ENCODE measurements at places on chromosomes 5 and 9. TPM values are rescaled to one million over a fixed set of nuclear protein-coding genes. Genes with fewer than 3 reads are reported as not detected.

- H3K27me3 ChIP-seq, result no peaks in the 10 kb centered on the region
- H3K27ac ChIP-seq, result no peak overlapping the region
- DNase-seq, result no peak
- no peak overlapping the region for H3K4me3 ChIP-seq
- no peaks in the 10 kb centered on the region for H3K36me3 ChIP-seq
Observed at GRCh38 chr5:170173227-170173626, 59.6 kb upstream of the C5orf58 start.

DNA sequence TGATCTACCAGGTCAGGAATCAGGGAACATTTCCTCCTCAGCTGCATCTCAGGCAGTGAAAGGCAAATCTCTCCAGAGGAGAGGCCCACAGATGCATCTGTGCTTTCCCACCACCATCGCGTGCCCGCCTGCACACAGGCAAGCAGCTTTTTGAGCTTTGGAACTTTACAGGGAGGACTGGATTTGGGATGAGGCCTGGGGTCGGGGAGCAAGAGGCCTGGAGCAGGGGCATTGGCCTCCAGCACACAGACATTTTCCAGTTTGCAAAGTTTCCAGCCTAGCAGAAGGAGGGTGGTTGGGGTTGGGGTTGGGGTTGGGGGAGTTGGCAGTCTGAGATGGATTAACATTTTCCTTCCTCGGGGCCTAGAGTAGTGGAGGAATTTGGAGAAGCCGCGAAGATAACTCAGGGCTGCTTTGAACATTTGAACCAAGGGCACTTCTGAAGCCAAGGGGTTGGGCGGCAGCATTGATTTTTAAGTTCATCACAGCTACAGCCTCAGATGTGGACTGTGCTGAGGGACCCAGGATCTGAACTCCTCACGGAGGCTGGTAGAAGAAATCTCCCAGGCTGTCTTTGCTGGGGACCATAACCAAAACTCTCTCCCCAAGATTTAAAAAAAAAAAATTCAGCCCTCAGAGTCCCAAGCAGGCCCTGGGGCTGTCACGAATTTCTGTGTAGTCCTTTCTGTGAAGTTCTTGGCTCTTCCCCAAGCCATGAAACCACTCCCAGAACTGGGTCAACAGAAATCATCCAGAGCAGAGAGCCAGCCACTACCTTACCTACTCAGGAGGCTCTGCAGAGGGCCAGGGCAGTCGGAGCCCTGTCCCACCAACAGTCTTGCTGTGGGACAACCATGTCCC is 25.6 kb downstream of the C5orf15 start:
- H3K4me1 ChIP-seq, result peaks cover 38% of the 10 kb centered on the region
- no peak overlapping the region for H3K4me3 ChIP-seq
- no peak overlapping the region for H3K27ac ChIP-seq
- peaks cover 2% of the 10 kb centered on the region for H3K27me3 ChIP-seq

GRCh38 chr5:154315196-154315595 is 124.7 kb downstream of the GALNT10 start:
- no peak overlapping the region for H3K27ac ChIP-seq
- no peaks in the 10 kb centered on the region for H3K36me3 ChIP-seq
- no peaks in the 10 kb centered on the region for H3K27me3 ChIP-seq
- H3K4me1 ChIP-seq, result peaks cover 3% of the 10 kb centered on the region

DNA sequence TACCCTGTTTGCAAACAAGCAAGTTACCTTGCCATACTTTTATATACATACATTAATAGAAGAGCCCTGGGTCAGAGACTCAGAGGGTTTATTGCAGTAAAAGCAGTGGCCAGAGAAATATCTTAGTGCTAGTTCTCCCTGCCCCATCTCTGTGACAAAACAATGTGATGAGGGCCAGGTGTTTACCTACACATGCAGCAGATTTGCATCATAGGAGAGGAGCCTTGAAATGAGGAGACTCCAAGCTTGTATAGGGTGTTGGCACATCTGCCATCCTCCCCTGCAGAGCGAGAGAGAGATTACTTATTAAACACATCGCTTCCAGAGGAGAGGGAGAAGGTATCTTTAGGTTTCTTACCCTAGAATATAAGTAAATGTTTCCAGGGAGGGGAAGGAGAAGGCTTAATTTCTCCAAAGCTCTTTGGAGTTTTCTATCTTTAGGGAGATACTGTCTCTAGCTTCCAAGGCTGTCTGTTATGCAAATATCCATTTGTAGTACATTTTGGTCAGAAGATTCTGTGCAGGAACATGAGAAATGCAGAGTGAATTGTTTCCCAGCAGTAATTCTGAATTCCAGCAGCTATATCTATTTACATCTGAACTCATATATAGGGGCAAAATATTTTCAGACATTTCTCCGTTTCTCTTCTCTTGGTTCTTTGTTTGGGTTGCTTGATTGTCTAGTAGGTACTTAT is 15.7 kb downstream of the FER start:
- DNase-seq, result no peak
- no peaks in the 10 kb centered on the region for H3K36me3 ChIP-seq
- H3K4me3 ChIP-seq, result no peak overlapping the region
- H3K4me1 ChIP-seq, result no peaks in the 10 kb centered on the region
- H3K27me3 ChIP-seq, result no peaks in the 10 kb centered on the region

PAPPA gene
- total RNA-seq, result 10.2 TPM
